Lower leg skin (tissue), 4 donors: ENCODE measurements at places on chromosomes 1 and 21. TPM values are rescaled to one million over a fixed set of nuclear protein-coding genes. Genes with fewer than 3 reads are reported as not detected.

Gene DNASE2B
- 0.29 TPM for total RNA-seq

Gene PLPP3
- total RNA-seq, result 113 TPM

Gene CLCC1
- total RNA-seq, result 15.2 TPM

Gene HSD3B2
- total RNA-seq, result not detected

Gene SPRR2F
- total RNA-seq, result not detected

Gene PRMT6
- 9.3 TPM for total RNA-seq

Gene LRRC53
- total RNA-seq, result not detected

GRCh38 chr21:33650230-33650629, 7.9 kb downstream of the ITSN1 start:
- no peak for DNase-seq

- DNase-seq, result no peak
These were observed 12.8 kb downstream of the SH2D1B start for GRCh38 chr1:162398999-162399580.

GRCh38 chr1:203704120-203704519, 60.9 kb upstream of the LAX1 start:
- DNase-seq, result no peak

DNA sequence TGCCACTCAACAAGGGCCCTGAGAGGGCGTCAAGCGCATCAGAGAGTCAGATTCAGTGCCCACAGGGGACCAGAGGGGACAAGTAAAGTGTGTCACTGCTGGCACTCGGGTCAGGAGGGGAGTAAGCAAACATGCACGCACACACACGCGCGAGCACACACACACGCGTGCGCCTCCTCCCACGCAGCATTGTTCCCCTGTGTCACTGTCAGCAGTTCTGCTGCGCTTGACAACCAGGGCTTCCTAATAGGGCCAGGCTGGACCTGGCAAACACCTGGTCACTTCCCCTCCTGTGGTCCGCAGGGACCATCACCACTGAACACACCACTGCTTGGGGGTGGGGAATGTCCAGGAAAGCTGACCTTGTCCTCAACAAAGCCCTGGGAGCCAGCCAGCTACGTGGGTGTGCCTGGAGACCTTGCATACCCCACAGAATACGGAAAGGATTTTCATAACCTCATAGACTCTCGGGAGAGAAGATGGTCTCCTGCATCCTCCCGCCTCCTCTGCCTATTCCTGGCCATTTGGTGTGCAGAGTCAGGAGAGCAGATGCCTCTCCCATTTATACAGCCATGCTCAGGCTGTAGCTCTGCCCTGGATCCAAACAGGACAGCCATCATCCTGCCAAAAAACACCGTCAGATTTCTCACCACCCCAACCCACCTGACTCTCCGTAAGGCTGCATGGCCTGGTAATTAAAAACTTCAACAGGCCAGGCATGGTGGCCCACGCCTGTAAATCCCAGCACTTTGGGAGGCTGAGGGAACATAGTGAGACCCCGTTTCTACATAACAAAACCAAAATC, 73.2 kb downstream of the SSBP3 start:
- no peak for DNase-seq

DNA sequence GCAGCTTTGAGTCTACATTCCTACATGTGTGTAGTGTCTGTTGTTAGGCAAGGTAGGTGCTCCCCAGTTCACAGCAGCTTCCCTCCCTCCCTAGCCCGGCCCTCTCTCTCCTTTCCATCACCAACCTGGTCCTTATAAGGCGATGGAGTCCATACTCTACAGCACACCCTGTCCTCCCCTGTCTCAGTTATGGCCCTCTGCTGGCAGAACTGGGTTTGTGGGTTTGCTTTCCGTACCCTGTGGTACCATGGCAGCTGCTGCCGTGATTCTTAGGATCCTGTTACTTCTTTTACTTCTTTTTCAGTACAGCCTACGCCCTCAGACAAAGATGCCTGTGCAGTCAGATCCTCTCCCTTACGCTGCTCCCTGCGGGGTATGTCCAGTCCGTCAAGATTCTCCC, 31.7 kb downstream of the AK5 start:
- DNase-seq, result no peak

- DNase-seq, result no peak
These were observed 72.5 kb downstream of the ANGPTL1 start for GRCh38 chr1:178798232-178798861.

DNA sequence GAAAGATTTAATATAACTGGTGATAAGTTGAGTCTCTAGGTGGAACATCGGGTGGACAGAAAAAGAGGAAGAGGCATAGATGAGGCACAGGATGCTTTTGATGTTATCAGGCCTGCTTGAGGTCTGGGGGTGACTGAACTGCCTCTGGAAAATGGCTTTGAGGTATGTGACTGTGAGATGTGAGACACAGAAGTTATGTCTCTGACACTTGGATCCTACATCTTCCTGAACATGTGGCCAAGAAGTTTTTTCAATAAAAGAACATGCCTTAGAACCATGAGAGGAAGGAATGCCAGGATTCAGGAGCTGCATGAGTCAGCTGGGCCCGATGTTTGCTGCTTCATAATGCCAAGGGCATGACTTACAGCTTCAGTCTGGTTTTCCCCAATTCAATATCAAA, 11.5 kb upstream of the AIM2 start:
- DNase-seq, result no peak

DNA sequence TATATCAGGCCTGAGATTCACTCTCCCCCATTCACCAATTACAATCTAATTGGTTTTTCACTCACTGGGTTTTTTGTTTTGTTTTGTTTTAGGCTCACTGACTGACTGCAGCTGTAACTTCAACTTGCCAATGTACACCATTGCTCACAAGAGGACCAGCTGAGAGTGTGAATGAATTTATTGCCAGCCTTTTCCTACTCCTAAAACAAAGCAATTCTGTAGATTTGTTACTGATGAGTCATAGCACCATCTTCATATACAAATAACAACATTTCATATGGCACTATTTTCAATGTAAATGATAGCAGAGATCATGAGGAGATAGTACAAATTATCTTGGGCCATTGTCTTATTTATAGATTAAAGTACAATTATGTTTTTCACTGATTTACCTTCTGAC, 76.0 kb upstream of the DPYD start:
- no peak for DNase-seq

- no peak for DNase-seq
These were observed 2.7 kb downstream of the IFNAR2 start for GRCh38 chr21:33232291-33233034.

GRCh38 chr1:77532641-77533040, 149.8 kb downstream of the ZZZ3 start:
- no peak for DNase-seq

DNA sequence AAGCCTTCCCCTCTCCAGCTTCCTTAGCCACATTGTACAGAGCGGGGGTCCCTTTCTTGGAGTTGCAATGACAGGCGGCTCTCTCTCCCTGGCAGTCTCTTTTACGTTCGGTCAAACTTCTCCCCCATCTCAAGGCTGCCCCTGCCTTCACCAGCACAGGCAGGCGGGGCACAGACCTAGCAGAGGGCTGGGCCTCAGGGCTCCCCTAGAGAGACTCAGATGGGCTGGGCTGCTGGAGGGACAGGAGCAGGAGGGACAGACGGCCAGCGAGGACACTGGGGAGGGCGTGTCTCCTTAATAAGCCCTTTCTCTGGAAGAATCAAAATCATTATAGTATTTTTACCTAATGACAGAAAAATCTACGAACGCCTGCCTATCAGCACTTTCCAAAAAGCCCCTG, 79.6 kb downstream of the CASZ1 start:
- no peak for DNase-seq

DNA sequence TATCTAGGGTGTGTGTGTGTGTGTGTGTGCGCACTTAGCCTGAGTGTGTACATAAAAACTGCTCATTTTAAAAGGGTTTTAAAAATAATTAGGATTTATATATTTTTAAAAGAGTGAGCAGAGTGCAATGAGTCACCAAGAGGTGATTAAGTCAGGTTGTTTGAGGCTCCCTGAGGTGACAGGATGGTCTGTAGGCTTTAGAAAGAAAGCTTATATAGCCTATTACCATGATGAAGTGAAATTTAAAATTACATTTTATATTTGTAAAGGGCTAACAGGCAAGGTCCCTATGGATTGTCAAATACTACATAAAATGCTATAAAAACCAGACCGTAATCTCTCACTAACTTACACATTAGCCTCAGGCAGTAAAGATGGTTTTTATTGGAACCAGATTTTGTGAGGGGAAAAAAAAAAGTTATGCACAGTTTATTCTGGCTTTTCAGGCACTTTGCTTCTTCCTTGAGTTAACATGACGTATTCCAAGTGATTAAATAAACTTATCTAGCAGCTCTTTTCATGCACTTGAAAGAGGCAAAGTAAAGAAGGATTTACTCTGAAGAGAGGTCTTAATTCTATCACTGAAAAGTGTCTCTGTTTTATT, 711.7 kb upstream of the PTBP2 start:
- no peak for DNase-seq

- DNase-seq, result no peak
These were observed 308.8 kb downstream of the BRINP3 start for GRCh38 chr1:190168893-190169280.

DNA sequence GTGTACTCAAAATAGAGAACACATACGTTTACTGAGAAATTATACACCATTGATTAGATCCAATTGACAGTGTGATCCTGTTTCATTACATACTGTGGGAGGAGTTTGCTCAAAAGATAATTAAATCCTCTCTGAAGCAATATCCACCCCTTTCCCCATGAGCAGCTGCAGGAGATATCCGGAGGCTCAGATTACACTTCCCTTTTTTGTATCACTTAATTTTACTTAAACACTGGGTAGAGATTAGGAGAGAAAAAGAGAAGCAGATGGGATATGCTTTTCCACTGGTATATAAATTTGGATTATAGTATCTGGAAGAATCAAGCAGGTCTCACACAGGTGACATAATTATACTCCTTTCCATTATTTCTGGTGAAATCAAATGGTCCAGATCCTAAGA, 333.3 kb upstream of the ZRANB2 start:
- no peak for DNase-seq
